Activated CD4-positive, alpha-beta T cell treated with anti-CD3 and anti-CD28 coated beads, Interleukin-10, Interleukin-2, amounts not matched to agents 100 ng/mL and 50 ng/mL, durations not matched to agents 16 hours and 8 hours (primary cell): ENCODE measurements at places on chromosomes 5 and 9.

GRCh38 chr5:142327111-142327842 is 2.5 kb upstream of the SPRY4 start:
- DNase-seq, result no peak

DNA sequence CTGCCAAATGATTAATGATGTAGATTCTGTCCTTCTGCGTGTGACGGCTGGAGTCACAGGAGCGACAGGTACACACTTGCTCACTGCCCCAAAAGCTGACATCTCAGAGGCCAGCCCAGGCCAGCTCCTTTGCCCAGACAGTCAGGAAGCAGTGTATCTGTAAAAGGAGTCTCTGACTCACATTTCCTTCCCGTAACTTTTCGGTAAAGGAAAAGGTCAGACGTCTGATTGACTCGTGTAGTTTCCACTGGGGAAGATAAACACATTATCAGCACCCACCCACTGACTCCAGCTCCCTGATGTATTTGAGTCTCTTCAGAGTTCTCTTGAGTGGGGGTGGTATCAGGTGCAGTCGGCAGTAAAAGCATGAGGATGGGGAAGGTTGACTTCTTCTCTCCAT is 64.4 kb upstream of the WWC1 start:
- DNase-seq, result no peak

GRCh38 chr5:62011089-62011664 is 294.8 kb upstream of the KIF2A start:
- DNase-seq, result no peak

DNA sequence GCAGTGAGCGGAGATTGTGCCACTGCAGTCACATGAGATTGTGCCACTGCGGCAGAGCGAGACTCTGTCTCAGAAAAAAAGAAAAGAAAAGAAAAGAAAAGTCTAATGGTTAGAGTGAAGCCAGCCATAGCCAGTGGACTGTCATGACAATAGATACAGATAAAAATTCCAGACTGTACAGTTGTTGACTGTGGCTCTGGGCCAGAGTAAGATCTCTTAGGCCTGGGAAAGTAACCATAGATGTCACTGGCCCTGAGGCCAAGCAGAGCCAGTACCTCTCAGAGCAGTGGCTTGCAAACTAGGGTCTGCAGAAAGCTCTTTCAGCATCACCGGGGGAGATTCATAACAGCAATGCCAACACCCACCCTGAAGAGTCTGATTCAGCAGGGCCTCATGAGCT is 44.1 kb upstream of the SUB1 start:
- DNase-seq, result no peak

DNA sequence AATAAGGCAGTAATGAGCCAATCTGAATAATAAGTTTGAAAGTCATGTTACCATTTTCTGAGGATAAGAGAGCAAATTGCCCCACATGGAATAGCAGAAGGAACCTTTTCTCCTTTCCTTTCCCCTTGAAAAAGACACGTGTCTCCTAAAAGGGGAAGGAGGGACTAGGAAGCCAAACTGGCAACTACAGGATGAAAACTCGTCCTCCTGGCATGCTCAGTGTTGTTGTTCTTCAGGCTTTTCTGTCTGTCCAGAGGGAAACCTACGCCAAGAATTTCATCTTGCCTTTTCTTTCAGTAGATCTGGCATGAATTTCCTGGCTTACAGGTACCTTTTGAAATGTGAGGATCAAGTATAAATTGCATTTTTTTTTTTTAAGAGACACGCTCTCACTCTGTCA is 355.9 kb upstream of the TLE4 start:
- DNase-seq, result no peak

- no peak for DNase-seq
Measured at GRCh38 chr5:176647843-176648473, 674 bp downstream of the TSPAN17 start.

DNA sequence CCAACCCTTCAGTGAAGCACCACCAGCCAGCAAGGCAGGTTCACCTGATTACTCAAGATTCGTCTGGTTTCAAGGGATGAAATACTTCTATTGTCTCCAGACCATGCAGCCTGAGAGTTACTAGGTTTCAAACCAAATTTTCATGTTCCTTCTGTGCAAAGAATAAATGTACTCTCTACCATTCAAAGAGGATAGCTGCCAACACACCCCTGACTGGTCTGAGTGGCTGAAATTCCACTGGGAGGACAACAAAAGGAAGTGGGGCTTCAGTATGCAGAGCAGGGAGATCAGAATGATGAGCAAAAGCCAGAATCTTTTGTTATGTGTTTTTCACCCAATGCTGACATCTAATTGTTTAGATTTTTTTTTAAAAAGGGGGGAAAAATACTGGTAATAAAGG is 356.3 kb downstream of the BNC2 start:
- DNase-seq, result no peak

- peak; percentile 56 for DNase-seq
Measured at GRCh38 chr9:99000476-99001395, 57.0 kb downstream of the COL15A1 start.

GRCh38 chr5:41648996-41649395 is 138.6 kb upstream of the PLCXD3 start:
- DNase-seq, result no peak

DNA sequence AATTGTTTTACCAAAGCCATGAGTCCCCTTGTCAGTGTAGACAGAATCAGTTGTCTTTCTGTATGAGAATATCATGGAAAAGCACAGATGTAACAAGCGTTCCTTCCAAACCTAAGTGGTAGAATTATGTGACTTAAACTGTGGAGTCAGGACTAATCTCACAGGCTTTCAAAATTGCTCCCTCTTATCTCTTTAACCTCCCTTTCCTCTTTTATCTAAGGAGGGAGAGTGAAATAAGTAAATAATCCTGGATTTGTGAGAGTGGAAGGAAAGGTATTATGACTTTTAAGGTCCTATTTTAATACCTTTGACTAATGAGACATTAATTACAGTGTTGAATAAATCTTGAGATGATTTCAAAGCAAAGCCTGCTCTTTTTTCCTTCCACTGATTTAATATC is 52.4 kb upstream of the LIFR start:
- DNase-seq, result no peak

DNA sequence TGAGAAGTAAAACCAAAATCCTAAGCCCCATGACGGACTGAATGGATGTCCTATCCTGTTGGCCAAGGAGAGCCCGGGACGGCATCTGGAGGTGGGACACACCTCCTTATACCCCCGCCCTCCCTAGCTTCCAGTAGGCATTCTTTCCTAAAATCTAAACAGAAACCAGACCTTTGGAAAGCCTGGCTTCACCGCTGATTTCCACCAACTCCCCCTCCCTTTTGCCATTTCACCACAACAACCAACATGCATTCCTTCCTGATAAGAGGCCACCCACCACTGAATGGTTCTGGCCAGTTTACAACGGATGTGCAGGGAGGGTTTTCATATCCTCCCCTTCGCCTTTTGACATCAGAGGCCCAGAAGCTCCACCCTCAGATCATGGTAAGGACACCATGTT is 9.2 kb upstream of the RARS1 start:
- no peak for DNase-seq

- peak; percentile 87 for DNase-seq
Measured at GRCh38 chr9:125126019-125126746, 17.1 kb downstream of the SCAI start.

- no peak for DNase-seq
Measured at GRCh38 chr5:17470064-17470463, 28.0 kb upstream of the TAF11L2 start.

DNA sequence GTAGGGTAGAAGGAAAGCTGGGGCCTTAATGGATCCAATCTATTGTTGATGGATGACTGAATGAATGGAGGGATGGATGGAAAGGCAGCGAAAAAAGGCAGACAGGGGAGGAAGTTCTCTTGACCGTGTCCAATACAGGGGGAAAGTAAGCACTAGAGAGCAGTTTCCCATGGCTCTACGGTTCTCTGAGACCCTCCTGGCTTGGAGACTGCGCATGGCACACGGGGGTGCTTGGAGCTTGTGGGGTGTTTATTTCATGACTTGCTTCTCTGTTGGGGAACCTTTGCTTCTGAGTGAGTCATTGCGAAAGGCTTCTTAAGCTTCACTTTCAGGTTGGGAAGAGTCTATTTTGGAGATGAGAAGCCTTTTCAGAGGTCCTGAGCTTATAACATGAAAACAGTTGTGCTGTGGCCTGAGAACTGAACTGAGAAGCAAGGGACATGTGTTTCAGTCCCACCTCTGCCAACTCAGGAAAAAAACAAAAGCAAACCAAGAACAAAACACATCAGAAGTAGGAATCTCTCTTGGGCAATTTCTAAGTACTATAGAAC is 12.8 kb upstream of the TEX48 start:
- peak; percentile 82 for DNase-seq

DNA sequence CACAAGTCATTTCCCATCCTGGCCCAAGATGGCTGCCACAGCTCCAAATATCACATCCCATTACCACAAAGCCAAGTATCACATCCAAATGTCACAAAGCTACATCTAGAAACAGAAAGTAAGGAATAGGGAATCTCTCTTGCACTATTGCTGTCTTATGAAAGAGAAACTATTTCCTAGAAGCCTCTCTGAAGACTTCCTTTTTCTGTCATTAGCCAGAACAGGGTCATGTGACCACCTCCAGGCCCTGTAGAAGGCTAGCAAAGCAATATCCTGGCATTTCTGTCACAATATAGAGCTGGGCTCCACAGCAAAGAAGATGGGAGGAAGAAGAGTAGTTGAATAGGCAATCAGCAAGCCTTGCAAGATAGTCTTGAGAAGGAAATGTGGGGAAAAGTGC is 99.2 kb downstream of the SH3TC2 start:
- no peak for DNase-seq

GRCh38 chr5:61635271-61635670 is 303.2 kb downstream of the ZSWIM6 start:
- DNase-seq, result no peak

- DNase-seq, result no peak
Measured at GRCh38 chr9:127973169-127974000, 7.4 kb downstream of the EEIG1 start.

DNA sequence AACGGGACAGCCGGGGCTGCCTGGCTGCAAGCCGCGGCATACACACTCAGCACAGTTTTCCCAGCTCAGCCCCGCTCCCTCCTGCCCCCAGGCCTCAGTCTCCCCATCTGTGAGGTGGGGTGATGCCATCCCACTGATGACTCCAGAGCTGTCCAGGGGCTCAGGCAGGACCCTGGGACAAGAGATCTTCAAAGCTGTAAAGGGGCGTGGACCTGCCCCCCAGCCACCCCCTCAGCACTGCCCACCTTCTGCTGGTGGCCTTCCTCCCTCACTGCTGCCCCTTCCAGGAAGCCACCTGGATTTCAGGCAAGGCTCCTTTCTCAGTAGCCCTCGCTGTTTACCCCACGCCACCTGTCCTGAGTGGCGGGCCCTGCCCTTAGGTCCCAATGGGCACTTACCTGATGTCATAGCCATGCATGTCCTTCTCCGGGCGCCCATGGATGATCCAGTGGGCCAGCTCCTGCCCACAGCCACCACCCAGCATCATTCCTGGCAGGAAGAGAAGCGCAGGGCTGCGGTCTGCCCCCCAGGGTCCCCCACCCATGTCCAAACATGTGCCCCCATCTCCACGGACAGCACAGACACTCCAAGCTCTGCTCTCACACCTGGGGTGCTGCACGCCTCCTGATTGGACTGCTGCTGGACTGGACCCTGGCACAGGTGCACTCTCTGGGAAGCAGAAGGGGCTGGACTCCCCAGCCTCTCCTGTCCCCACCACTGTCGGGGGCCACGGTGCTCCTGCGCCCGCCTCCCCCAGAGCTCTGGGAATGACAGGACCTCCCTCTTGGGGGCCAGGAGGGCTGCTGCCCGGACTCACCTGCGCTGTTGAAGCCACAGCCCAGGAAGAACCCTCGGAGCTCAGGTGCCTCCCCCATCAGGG is 25.7 kb downstream of the SARDH start:
- no peak for DNase-seq

GRCh38 chr9:120324996-120325642 is 254.8 kb downstream of the CDK5RAP2 start:
- no peak for DNase-seq

GRCh38 chr5:114449860-114450421 is 88.1 kb downstream of the KCNN2 start:
- DNase-seq, result peak; percentile 57

DNA sequence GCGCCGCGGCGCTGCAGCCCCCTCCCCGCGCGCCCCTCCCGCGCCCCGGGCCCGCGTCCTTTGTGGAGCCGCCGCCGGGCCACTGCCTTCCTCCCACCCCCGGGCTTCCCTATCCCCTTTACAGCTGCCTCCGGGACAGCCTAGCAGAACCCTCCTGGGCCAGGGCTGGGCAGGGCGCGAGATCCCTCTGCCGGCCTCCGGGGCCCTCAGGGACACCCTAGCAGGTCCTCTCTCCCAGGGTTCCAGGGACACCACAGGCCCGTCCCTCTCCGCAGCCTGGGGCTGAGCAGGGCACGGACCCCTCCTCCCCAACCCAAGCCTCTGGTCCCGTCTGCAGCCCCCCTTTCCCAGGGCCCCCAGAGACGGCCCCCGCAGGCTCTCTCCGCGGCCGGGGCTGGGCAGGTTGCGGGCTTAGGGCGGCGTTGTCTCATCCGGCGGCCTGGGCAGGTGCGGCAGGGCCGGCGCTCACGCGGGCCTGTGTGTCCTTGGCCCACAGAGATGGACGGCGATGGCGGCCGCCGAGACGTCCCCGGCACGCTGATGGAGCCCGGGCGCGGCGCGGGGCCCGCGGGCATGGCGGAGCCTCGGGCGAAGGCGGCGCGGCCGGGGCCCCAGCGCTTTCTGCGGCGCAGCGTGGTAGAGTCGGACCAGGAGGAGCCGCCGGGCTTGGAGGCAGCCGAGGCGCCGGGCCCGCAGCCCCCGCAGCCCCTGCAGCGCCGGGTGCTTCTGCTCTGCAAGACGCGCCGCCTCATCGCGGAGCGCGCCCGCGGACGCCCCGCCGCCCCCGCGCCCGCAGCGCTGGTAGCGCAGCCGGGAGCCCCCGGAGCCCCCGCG is 710 bp downstream of the WNK2 start:
- DNase-seq, result no peak

- DNase-seq, result no peak
Measured at GRCh38 chr5:31952067-31952466, 222.1 kb downstream of the GOLPH3 start.

DNA sequence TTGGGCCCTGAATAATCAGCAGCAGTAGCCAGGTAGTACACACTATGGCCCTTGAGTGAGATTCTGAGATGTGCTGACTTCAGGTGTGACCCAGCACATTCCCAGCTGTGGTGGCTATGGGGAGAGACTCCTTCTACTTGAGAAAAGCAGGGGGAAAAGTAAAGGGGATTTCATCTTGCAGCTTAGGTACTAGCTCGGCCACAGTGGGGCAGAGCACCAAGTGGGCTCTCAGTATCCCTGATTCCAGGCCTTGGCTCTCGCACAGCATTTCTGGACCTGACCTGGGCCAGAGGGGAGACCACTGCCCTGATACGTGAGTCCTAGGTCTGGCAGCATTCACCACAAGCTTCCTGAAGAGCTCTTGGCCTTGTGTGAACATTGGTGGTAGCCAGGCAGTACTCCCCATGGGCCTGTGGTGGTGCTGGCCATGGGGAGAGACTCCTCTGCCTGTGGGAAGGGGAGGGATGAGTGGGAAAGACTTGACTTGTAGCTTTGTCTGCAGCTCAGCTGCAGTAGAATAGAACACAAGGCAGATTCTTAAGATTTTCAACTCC is 27.6 kb downstream of the PTGS1 start:
- no peak for DNase-seq

- DNase-seq, result no peak
Measured at GRCh38 chr5:54804521-54804920, 180.9 kb downstream of the ESM1 start.
